ENCODE measurements at places on chromosomes 5 and 9.

GRCh38 chr5:1019001-1019905 is 10.7 kb downstream of the NKD2 start:
- no peaks in the 10 kb centered on the region for H3K36me3 ChIP-seq
- no peak for DNase-seq
- H3K27me3 ChIP-seq = no peaks in the 10 kb centered on the region
- no peak overlapping the region for H3K27ac ChIP-seq
- no peak overlapping the region for H3K4me3 ChIP-seq

GRCh38 chr9:115006660-115007059 is 76.3 kb upstream of the TNFSF8 start:
- H3K36me3 ChIP-seq = no peaks in the 10 kb centered on the region
- H3K4me1 ChIP-seq = no peaks in the 10 kb centered on the region
- DNase-seq = no peak
- no peak overlapping the region for H3K4me3 ChIP-seq
- H3K27me3 ChIP-seq = no peaks in the 10 kb centered on the region

- H3K4me1 ChIP-seq = no peaks in the 10 kb centered on the region
- H3K4me3 ChIP-seq = no peak overlapping the region
- H3K27me3 ChIP-seq = no peaks in the 10 kb centered on the region
- H3K36me3 ChIP-seq = no peaks in the 10 kb centered on the region
- no peak overlapping the region for H3K27ac ChIP-seq
Observed at GRCh38 chr5:83331842-83332241, 139.7 kb upstream of the VCAN start.

GRCh38 chr5:145360936-145361335 is 474.2 kb downstream of the PRELID2 start:
- H3K36me3 ChIP-seq = no peaks in the 10 kb centered on the region
- H3K4me3 ChIP-seq = no peak overlapping the region
- H3K4me1 ChIP-seq = no peaks in the 10 kb centered on the region
- H3K27ac ChIP-seq = no peak overlapping the region
- H3K27me3 ChIP-seq = no peaks in the 10 kb centered on the region

DNA sequence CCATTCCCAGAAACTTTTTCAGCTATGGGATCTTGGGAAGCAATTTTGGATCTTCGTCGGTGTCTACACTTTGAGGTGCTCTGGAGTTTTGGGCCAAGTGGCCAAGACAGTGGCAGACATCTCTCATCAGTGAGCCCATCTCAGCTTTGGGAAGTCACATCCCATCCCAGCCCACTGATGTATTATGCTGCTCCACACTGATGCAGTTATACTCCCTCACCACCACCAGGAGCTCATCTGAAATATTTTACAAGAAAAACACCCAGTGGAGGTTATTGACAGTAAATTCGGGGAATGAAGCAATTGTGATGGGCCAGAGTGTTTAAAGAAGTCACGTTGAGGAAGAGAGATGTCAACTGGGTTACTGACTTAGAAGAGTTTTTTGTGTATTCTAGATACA is 378.0 kb downstream of the KDM4C start:
- no peak overlapping the region for H3K4me3 ChIP-seq
- no peak overlapping the region for H3K27ac ChIP-seq
- no peaks in the 10 kb centered on the region for H3K4me1 ChIP-seq

DNA sequence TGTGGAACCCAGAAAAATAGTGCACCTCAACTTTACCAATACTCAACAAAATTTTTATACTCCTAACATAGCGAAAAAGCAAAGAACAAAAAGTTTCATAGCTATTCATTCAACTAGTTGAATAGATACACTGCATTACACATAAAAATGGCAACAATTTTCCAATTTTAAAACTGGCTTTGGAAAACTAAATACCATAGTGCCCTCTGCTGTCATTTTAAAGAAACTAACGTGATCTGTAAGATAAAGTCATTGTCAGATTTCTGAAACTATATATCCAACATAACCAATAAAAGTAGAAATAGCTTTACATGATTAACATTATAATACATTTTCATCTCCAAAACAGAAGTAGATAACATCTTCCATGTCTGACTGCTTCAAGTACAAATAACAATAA is 31.6 kb downstream of the DTWD2 start:
- H3K4me1 ChIP-seq = no peaks in the 10 kb centered on the region
- no peaks in the 10 kb centered on the region for H3K27me3 ChIP-seq
- H3K4me3 ChIP-seq = no peak overlapping the region
- no peak overlapping the region for H3K27ac ChIP-seq
- no peak for DNase-seq

DNA sequence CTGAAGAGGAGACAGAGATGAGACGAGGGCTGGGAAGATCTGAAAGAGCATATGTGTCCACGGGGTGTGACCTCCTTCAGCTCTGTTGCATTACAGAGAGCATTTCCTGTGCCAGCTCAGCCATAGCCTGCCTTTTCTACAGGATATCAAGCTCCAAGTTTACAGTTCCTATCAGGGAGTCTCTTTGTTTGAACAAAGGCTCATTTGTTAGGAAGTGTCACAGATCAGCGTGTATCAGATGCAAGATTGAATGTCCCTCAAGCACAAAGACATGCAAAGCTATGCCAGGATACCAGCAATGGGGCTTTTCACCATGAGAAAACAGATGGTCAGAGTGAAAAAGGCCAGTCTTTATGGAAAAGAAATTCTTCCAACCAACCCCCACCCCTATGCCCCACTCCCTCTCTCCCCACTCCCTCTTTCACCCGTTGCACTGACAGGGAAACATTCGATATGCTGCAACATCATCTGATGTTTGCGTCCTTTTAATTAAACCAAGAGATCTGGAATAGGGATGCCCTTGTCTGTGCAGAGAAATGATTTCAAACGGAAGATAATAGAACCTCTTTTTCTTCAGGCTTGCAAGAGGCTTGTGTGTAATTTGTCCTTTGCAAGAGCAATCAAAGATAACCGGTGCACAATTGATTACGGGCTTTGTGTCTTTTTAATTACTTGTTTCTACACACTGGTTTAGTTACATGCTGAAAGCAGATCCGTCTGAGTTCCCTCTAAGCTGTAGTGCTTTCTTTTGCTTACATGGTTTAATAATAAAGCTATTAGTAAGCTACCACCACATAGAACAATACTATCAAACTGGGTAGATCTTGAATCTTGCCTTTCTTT is 263.1 kb upstream of the RGMB start:
- no peak overlapping the region for H3K27ac ChIP-seq
- H3K36me3 ChIP-seq = no peaks in the 10 kb centered on the region
- no peaks in the 10 kb centered on the region for H3K4me1 ChIP-seq
- H3K27me3 ChIP-seq = no peaks in the 10 kb centered on the region

DNA sequence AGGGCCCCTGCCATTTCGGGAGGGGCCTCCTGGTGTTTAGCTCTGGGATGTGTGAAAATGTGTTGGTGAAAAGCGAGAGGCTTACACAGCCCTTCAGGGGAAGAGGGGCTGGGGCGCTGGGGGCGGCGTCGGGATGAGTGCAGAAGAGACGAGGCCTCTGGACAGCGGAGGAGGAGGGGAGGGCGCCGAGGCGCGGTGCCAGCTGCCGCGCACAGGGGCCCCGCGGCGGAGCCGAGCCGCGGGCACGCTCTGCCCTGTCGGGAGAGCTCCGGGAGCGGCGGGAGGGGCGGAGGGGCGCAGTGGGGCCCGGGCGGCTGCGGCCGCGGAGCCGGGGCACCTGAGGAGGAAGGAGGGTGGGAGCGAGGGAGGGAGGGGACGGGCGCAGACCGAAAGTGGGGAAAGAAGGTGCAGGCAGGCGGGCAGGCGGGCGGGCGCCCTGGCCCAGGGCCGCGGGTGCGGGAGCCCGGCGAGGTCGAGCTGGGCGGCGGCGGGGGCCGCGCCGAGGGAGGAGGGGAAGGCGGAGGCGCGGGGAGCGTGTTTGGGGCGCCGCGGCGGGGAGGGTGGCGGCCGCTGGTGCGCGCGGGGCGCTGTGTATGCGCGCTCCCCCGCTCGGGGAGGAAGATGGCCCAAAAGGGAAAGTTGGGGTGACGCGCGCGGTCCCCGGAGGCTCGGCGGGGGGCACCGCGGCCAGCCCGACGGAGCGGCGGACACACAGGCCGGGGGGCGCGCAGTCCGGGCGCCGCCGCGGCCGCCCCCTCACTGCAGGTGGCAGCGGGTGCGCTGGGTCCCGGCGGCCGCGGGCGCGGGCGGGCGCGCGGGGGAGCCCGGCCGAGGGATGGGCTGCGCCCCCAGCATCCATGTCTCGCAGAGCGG is at the start of gene PDE8B:
TSS of gene PDE8B (plus strand) at position 590 of the 873 bp plus-strand sequence. CDS start at position 836, 246 bp downstream.
- H3K4me3 ChIP-seq = peak within 1 kb of the TSS; percentile 46
- no peaks in the 10 kb centered on the region for H3K36me3 ChIP-seq
- peaks cover 8% of the 10 kb centered on the region for H3K4me1 ChIP-seq
- peak; percentile 64 for DNase-seq
- H3K27me3 ChIP-seq = peaks cover 35% of the 10 kb centered on the region
- H3K27ac ChIP-seq = no peak within 1 kb of the TSS

- no peak overlapping the region for H3K27ac ChIP-seq
- H3K4me1 ChIP-seq = peaks cover 5% of the 10 kb centered on the region
Observed at GRCh38 chr9:68912561-68912960, 101.4 kb downstream of the PRKACG start.

DNA sequence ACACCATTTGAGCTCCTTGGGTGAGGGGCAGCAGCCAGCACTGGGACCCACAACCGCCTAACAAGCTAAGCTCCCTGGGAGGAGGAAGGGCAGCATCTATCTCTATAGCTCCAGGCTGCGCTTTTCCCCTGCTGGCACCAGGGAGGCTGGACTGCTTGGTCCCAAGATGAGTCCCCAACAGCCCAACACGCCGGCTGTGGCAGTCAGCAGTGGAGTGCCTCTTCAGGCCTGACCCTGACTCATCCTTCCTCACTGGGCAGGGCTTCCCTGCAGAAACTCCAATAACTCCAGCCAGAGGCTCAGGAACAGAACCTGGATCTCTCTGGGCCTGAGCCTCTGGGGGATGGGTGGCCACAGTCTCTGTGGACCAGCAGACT is 113.7 kb upstream of the ADAMTS16 start:
- no peaks in the 10 kb centered on the region for H3K36me3 ChIP-seq
- H3K4me1 ChIP-seq = no peaks in the 10 kb centered on the region
- H3K27ac ChIP-seq = no peak overlapping the region
- no peaks in the 10 kb centered on the region for H3K27me3 ChIP-seq
- no peak overlapping the region for H3K4me3 ChIP-seq

Measured in upper lobe of right lung (tissue), 1 donor.